NCI-H1694 treated with DMSO at 0.1 percent for 48 hours (cell line): ENCODE measurements at places on chromosomes 7 and 10.

DNA sequence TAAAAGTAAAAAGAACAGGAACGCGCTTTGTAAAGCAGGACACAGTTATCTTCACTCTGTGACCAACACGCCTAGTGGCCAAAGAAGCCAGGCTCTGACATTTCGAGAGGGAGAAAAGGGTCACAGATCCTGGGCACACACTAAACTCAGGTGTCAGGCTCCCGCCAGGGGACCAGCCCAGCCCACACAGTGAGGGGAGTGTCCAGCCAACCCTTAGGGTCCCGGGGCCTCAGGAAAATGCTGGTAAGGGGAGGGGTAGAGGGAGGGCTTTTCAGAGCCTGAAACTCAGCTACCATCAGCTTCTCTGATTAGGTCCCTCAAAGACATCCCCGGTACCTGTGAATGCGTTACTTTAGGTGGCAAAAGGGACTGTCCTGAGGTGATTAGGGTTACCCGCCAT lies 16.6 kb downstream of the ANXA11 start:
- DNase-seq = no peak

DNA sequence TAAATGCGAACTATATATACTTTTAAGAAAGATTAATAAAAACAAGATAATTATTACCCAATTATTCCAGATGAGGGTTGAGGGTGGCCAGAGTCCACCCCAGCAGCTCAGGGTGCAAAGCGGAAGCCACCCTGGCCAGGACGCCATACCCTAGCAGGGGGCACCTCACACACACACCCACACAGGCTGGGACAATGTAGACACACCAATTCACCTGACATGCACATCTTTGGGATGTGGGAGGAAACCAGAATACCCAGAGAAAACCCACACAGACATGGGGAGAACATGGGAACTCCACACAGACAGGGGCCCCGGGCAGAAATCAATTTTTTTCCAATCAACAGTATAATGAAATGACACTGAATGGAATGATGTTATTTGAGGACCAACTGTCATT lies 86.0 kb downstream of the RTKN2 start:
- DNase-seq = no peak

GRCh38 chr7:112159351-112159750 lies 46.8 kb downstream of the DOCK4 start:
- no peak for DNase-seq

DNA sequence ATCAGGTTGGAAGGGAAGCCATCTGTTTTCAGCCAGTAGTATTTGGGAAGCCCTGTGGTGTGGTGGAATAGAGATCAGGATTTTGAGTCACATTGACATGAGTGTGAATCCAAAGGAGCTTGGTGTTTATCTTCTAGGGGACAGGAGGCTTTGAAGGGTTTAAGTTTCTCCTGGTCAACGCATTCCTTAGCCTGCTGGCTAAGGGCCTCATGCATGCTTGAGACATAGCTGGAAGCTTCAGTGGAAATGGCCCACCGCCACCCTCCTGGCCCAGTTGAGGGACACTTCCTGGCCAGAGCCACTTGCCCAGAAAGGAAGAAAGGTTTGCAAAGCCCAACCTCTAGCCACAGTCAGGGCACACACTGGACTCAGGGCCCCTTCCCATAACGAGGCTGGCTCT lies 70.9 kb downstream of the CDK1 start:
- no peak for DNase-seq

GRCh38 chr10:33073641-33074415 lies 115.8 kb upstream of the ITGB1 start:
- no peak for DNase-seq

- peak; percentile 87 for DNase-seq
Measured at GRCh38 chr7:2483494-2483893, 7.3 kb upstream of the GRIFIN start.

- DNase-seq = no peak
Measured at GRCh38 chr10:17427666-17428350, 26.6 kb downstream of the ST8SIA6 start.

- DNase-seq = no peak
Measured at GRCh38 chr10:97719602-97720001, 6.1 kb downstream of the MARVELD1 start.

DNA sequence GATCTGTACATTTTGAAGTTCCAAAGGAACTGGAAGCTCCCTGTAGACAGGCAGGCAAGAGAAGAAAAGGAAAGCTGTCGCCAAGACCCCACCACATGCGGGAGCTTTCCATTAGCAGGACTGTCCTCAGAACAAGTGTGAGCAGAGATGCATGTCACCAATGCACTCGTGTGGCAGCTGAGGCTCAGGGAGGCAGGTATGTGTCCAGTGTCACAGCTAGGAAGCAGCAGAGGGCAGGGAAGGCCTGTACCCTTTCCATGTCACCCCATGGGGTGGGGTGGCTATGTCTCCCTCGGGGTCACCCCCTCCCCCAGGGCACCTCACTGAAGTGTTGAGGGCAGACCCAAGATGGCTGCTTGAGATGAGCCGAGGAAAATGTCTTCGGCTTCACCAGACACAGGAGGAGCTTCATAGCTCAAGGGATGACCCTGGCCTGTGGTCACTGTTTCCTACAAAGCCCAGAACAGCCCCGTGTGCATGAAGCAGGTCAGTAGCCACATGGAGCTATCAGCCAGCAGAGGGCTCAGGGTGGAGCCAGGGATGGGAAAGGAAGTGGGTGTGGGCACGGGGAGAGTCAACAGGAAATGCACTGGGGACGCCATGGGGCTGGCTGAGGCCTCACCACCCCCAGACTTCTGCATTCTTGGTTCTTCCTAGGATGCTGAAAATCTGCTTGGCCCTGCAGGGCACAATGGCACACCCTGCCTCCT lies 96.6 kb downstream of the FAM53B start:
- no peak for DNase-seq
